Activated T-helper 2 cell treated with anti-CD3 and anti-CD28 coated beads, Interferon-gamma antibody, Interleukin-2, Interleukin-4, amounts not matched to agents 10 μg/mL and 5 μg/mL and 100 μg/mL, durations not matched to agents 14 hours and 24 hours and 36 hours (primary cell): ENCODE measurements at places on chromosomes 2 and 18. TPM values are rescaled to one million over a fixed set of nuclear protein-coding genes. Genes with fewer than 3 reads are reported as not detected.

- peaks cover 14% of the 10 kb centered on the region for H3K4me1 ChIP-seq
- DNase-seq: peak; percentile 24
- no peak overlapping the region for H3K27ac ChIP-seq
- H3K27me3 ChIP-seq: peaks cover 63% of the 10 kb centered on the region
- H3K4me3 ChIP-seq: no peak overlapping the region
- H3K36me3 ChIP-seq: peaks cover 6% of the 10 kb centered on the region
Measured at GRCh38 chr2:25165992-25166875, 2.1 kb downstream of the POMC start.

DNA sequence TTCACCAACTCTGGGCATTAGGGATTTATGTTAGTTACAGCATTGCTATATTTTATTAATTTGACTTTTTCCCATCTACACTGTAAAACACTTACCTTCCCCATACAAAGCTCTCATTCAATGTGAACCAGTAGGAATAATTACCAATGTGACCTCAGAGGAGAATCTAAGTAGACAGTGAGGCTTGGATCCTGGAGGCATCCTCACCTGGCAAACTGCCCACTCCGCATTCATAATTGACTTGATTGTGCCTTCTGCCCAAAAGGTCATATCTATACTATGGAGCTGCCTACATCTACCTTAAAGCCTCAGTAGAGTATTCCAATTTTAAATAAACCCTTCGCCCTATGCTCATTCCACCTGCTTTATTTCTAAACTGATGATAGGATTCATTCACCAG lies 45.4 kb upstream of the SCN1A start:
- no peak for DNase-seq
- H3K4me1 ChIP-seq: no peaks in the 10 kb centered on the region
- H3K36me3 ChIP-seq: no peaks in the 10 kb centered on the region
- H3K27ac ChIP-seq: no peak overlapping the region

Gene AMER3
- total RNA-seq: not detected in 2 replicates

DNA sequence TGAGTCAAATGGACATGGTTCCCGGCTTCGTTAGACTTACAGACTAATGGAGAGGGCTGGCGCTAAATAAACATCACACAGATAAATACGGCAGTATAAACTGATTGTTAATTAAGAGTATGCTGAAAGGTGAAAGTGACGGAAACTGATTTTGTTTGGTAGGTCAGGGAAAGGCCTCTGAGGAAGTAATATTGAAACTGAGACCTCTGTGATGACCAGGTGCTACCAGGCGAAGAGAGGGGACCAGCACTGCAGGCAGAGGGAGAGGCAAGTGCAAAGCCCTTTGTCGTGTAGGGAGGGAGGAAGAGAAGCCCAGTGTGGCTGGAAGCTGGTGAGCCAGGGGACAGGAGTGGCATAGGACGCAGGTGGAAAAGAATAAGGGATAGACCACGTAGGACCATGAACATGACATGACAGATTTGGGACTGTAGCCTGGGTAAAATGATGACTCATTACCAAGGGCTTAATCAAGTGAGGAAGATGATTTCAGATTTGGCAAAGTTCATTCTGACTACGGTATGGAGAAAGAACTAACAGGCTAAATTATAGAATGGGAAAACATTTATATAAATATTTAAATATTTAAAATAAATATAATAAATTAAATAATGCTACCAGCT lies 433.1 kb downstream of the NCKAP5 start:
- H3K27ac ChIP-seq: no peak overlapping the region
- no peaks in the 10 kb centered on the region for H3K4me1 ChIP-seq
- no peak for DNase-seq
- no peak overlapping the region for H3K4me3 ChIP-seq
- no peaks in the 10 kb centered on the region for H3K36me3 ChIP-seq

GRCh38 chr18:7813131-7813530 lies 246.0 kb downstream of the PTPRM start:
- H3K4me1 ChIP-seq: no peaks in the 10 kb centered on the region
- no peaks in the 10 kb centered on the region for H3K27me3 ChIP-seq
- DNase-seq: no peak
- H3K36me3 ChIP-seq: no peaks in the 10 kb centered on the region
- H3K4me3 ChIP-seq: no peak overlapping the region

Gene CCDC68
- total RNA-seq: not detected in 2 replicates

DNA sequence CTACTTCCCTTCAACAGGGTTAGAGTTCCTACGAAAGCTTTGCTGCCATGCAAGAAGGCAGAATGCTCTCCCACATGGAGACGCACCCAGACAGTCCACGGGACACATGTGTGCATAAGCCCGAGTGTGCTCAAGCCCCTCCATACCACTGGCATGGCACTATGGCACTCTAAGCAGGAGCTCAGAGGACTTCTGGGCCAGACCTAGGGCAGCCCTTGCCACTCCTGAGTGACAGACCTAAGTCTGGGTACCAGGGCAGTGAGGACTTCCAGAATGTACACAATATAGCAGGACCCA lies 11.4 kb upstream of the ARID5A start:
- H3K4me3 ChIP-seq: peak overlapping the region; percentile 2
- DNase-seq: no peak
- peak overlapping the region; percentile 88 for H3K27ac ChIP-seq
- H3K36me3 ChIP-seq: no peaks in the 10 kb centered on the region
- H3K27me3 ChIP-seq: no peaks in the 10 kb centered on the region
- H3K4me1 ChIP-seq: peaks cover 87% of the 10 kb centered on the region

Gene CYP27A1
- total RNA-seq: not detected in 2 replicates

DNA sequence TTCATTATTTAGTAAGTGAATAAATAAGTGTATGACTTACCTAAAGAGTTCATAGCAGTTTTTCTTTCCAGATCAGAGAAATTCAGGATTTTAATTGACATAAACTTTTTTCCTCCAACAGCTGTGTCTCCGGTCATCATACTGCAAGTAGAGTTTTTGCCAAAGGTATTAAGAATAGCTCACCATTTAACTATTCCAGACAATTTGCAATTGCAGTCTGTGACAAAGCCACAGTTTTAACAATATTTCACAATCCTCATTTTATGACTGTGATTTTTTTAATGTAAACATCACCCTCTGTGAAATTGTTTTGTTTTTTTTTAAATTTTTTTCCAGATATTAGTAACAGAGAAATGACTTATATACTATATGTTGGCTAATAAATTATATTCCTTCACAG lies 199.1 kb downstream of the TRIB2 start:
- H3K27ac ChIP-seq: no peak overlapping the region
- no peaks in the 10 kb centered on the region for H3K36me3 ChIP-seq
- peaks cover 38% of the 10 kb centered on the region for H3K27me3 ChIP-seq
- no peaks in the 10 kb centered on the region for H3K4me1 ChIP-seq

DNA sequence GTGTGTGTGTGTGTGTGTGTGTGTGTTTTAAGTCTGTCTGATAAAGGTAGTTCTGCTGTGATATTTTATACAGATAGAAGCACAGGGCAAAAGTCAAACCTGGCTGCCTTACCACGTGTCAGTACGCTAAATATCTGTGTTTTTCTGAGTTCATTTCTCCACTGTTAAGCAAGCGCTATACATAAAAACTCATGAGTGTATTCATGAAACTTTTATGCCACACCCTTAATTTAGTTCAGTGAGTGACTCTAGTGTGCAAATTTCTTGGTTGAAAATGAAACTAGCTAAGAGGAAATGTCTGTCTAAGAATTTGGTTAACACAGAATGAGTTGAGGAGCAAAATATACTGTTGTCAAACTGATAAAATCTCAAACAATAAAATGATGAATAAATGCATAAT lies 11.2 kb downstream of the CASP10 start:
- H3K36me3 ChIP-seq: peaks cover 80% of the 10 kb centered on the region
- H3K27ac ChIP-seq: peak overlapping the region; percentile 62
- peaks cover 42% of the 10 kb centered on the region for H3K4me1 ChIP-seq

Gene ABCG5
- total RNA-seq: 0.14 TPM in 2 replicates

Gene VPS4B
- 53.8 and 56.1 TPM in 2 replicates for total RNA-seq

DNA sequence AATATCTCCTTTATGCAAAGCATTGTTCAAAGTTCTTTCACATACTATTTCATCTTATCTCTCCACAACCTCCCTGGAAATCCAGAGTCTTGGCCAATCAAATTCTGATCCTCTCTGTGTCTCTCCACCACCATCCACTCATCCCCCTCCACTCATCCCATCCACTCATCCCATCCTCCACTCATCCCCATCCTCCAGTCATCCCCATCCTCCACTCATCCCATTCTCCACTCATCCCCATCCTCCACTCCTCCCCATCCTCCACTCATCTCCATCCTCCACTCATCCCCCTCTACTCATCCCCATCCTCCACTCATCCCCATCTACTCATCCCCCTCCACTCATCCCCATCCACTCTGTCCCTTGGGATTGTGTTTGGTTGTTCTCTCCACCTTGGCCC lies 101.1 kb downstream of the BCL2 start:
- no peak for DNase-seq
- peaks cover 86% of the 10 kb centered on the region for H3K4me1 ChIP-seq
- H3K36me3 ChIP-seq: peaks cover 83% of the 10 kb centered on the region
- H3K27ac ChIP-seq: peak overlapping the region; percentile 32
- no peak overlapping the region for H3K4me3 ChIP-seq
- no peaks in the 10 kb centered on the region for H3K27me3 ChIP-seq

Gene SP100
- 153 and 158 TPM in 2 replicates for total RNA-seq

DNA sequence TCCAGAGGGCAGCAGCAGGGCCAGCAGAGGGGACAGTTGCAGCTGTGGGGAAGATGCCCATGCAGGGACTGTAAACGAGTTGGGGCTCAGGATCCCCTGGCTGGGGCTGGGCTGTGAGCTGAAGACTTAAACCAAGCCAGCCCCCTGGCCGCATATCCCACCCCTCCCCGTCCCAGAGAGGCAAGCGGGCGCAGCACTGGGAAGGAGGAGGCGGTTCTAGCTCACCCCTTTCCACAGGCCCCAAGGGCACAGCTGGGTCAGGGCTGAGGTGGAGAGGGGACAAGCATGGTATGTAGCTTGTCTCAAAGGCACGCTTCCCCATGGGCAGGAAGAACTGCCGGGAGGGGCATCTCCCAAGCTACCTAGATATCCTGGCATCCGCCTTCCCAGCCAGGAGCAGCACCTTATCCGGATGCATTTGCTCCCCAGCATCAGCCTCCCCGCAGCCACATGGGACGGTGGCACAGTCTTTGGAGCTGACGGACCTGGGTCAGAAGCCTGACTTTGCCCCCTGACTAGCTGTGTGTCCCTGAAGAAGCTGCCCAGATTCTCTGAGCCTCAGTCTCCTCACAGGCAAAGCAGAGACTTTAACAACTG lies 75.9 kb downstream of the TFCP2L1 start:
- no peaks in the 10 kb centered on the region for H3K36me3 ChIP-seq
- no peaks in the 10 kb centered on the region for H3K4me1 ChIP-seq
- no peak for DNase-seq
- H3K4me3 ChIP-seq: no peak overlapping the region
- H3K27me3 ChIP-seq: no peaks in the 10 kb centered on the region
- no peak overlapping the region for H3K27ac ChIP-seq

Gene L3MBTL4
- total RNA-seq: 0.05 and 0.11 TPM in 2 replicates

DNA sequence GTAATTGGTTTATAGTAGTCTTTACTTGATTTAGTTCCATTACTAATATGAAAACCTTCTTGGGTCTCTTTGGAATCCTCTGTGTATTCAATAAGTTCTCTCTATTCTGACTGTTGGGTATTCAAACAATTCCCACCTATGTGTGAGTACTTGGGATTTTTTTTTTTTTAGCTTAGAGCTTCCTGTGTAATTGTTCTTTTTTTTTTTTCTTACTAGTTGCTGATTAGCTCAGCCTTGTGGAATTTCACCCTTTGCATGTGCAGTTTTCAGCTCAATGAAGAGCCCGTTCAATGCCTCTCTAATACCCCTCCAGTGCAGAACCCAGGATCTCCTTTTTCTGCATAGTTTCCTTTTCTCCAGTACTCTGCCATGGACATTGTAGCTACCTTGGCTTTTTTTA lies 339.1 kb upstream of the GALNT5 start:
- DNase-seq: no peak
- H3K4me1 ChIP-seq: no peaks in the 10 kb centered on the region
- no peak overlapping the region for H3K27ac ChIP-seq
- peaks cover 17% of the 10 kb centered on the region for H3K27me3 ChIP-seq

Gene ANTXR1
- total RNA-seq: 0.05 TPM in 1 of 2 replicates, not detected in the other

Gene ASB18
- total RNA-seq: not detected in 2 replicates

- no peaks in the 10 kb centered on the region for H3K4me1 ChIP-seq
- no peak overlapping the region for H3K27ac ChIP-seq
- H3K36me3 ChIP-seq: no peaks in the 10 kb centered on the region
- H3K4me3 ChIP-seq: no peak overlapping the region
- no peak for DNase-seq
- peaks cover 2% of the 10 kb centered on the region for H3K27me3 ChIP-seq
Measured at GRCh38 chr2:88464153-88464552, 11.7 kb upstream of the FOXI3 start.

DNA sequence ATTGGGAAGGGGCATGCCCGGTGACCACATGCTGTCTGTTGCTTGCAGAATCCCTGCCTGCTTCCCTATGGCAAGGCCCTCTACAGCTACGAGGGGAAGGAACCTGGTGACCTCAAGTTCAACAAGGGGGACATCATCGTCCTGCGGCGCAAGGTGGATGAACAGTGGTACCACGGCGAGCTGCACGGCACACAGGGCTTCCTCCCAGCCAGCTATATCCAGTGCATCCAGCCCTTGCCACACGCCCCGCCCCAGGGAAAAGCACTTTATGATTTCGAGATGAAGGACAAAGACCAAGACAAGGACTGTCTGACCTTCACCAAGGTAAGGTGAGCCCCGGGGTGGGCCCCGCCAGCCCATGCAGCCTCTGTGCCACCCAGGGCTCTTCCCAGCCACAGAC lies 218.6 kb downstream of the SH3RF3 start:
- H3K27me3 ChIP-seq: peaks cover 26% of the 10 kb centered on the region
- no peak overlapping the region for H3K27ac ChIP-seq
- H3K4me3 ChIP-seq: no peak overlapping the region
- H3K4me1 ChIP-seq: peaks cover 19% of the 10 kb centered on the region
- no peaks in the 10 kb centered on the region for H3K36me3 ChIP-seq

DNA sequence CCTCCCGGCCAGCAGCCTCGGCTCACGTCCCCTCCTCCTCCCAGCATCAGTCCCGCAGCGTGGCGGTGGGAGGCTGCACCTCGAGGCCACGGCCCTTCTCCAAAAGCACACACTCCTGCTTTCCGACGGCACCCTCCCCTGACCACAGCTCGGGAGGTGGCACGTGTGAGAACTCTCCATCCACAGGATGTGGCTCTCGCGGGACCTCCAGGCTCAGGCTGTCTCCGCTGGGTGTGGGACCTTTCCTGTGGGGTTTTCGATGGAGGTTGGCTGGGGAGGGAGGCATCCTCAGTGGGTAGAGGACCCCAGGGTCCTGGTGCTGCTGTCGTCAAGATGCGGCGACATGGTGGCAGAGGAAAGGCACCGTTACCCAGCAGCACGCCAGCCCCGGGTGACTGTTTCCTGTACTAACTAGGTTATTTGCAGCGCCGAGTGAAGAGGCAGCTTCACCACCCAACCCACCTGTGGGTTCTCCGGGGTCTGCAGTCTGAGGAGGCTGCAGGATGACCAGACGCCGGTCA lies 42.8 kb upstream of the KCNG2 start:
- H3K27me3 ChIP-seq: no peaks in the 10 kb centered on the region
- no peak for DNase-seq
- no peak overlapping the region for H3K27ac ChIP-seq
- H3K36me3 ChIP-seq: peaks cover 36% of the 10 kb centered on the region

DNA sequence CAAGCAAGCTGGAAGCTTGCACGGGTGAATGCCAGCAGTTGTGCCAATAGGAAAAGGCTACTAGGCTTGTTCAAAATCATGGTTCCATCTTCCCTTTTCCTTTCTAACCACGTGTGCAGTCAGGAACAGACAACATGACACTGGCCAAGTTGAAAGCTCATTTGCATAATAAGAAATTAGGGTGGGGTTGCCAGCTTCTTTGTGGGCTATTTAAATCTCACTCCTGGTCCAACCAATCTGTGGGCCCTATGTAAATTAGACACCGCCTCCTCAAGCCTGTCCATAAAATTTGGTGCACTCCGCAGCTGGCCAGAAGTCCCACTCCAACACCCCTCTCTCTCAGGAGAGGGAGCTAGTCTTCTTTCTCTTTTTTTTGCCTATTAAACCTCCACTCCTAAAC lies 1948.4 kb upstream of the PIK3C3 start:
- no peak overlapping the region for H3K4me3 ChIP-seq
- no peak for DNase-seq
- H3K36me3 ChIP-seq: no peaks in the 10 kb centered on the region
- H3K27me3 ChIP-seq: no peaks in the 10 kb centered on the region
- H3K27ac ChIP-seq: no peak overlapping the region
